ENCODE measurements at places on chromosomes 2 and 18.

GRCh38 chr2:212124598-212124997, 414.0 kb downstream of the ERBB4 start:
- DNase-seq, result no peak

DNA sequence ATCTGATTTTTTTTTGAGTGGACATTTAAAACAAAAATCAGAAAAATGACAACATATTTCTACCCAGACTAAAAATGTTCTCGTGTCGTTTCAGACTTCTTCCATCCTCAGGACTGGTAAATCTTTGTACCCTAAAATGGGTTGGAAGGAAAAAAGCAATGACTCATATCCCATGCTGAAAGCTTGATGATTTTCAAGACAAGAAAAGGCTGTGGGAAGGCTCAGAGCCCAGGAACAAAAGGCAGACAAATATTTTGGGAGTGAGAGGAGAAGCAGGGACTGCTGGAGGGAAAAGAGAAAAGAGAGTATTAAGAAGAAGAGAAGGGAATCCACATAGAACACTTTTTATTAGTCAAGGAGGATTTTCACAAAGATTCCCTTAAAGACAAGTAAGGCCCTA, 77.1 kb upstream of the CTAGE1 start:
- DNase-seq, result no peak

DNA sequence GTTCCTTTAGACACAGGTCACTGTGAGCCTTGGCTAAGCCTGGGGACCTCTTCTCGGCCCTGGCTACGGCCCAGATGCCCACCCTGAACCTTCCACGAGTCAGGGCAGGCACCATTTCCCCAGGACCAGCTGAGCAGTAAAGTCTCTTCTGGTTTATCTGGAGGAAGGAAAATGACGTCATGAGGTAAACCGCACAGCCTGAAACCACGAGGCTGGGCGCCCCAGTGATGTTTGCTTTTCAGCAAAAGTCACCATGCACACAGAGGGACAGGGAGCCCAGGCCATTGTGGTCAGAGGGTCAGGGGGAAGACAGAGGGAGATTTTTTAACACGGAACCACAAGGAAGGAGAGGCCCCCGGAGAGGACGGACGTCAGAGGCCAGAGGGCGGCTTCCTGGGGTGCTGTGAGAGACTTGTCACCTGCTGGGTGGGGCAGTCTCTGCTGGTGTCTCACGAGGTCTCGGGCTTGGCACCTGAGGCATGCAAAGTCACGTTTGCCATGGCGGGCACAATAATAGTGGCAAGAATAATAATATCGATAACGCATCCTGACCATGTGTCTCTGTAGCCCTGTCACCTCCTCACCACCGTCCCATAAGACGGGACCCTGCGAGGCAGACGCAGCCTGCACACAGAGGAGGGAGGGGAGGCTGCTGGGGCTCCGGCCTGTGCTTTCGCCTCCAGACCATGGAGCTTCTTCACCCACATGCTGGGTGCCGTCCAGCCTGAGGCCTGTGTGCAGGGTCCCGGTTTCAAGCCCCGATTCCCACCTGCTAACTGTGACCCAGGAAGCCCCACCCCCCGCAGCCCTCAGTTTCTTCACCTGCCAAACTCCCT, 33.2 kb upstream of the FOSL2 start:
- peak; percentile 70 for DNase-seq

- DNase-seq, result no peak
Measured at GRCh38 chr2:177281400-177282180, 17.1 kb upstream of the NFE2L2 start.

- DNase-seq, result no peak
Measured at GRCh38 chr2:168392024-168392423, 64.0 kb upstream of the CERS6 start.

DNA sequence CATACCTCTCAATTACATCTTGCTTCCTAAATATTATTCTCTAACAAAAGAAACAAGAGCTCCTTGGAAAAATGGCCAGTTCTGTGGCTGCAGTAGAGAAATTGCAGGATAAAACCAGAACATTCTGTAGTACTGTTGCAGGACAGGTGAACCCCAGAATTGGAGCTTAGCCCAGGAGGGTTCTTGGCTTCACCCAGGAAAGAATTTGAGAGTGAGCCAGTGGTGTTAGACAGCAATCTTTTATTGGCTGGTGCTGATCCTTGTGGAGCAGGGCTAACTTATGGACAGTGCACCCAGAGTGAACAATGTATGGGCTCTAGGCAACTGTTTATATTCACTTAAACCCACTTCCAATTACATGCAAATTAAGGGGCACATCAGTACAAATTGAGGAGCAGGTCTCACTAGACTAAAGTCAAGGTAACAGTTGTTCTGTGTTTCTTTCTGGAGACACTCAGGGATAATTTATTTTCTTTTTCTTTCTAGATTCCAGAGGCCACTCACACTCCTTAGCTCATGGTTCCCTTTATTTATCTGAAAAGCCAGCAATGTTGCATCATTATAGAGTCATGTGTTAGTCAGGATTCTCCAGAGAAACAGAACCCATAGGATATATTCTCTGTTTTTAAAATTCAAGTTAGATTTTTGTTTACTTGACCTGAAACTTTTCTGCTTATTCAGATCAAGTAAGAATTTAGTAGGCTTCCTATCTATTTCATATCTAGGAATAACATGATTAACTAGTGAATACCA, 348.1 kb downstream of the CCDC85A start:
- no peak for DNase-seq

- DNase-seq, result no peak
Measured at GRCh38 chr2:48278590-48278989, 251.4 kb upstream of the STON1 start.

GRCh38 chr2:191262436-191262835, 17.2 kb downstream of the MYO1B start:
- no peak for DNase-seq

- no peak for DNase-seq
Measured at GRCh38 chr18:25099895-25100294, 252.1 kb downstream of the ZNF521 start.

DNA sequence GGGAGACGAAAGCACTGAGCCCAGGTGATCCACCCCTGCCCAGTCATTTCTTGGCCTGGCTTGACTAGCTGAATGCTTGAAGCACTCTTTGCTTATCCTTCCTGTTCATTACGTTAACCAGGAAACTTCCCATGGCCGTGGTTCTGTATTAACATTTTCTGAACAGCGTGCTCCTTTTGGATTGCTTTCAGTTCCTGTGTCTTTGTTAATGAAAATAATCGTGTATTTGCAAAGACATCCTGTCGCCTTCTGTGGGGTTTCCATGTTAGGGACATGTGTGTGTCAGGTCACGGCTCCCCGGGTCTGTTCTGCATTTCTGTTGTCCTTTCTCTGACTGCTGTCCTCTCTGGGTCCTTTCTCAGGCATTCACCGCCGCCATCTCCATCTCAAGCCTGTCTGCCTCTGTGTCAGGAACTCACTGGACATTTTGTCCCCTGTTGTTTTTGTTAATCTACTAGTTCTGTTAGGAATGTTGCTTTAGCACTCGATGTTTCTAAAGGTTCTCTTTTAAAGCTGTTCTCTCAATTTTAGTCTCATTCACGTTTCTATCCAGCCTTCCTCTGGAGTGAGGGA, 434.1 kb upstream of the HS6ST1 start:
- no peak for DNase-seq

DNA sequence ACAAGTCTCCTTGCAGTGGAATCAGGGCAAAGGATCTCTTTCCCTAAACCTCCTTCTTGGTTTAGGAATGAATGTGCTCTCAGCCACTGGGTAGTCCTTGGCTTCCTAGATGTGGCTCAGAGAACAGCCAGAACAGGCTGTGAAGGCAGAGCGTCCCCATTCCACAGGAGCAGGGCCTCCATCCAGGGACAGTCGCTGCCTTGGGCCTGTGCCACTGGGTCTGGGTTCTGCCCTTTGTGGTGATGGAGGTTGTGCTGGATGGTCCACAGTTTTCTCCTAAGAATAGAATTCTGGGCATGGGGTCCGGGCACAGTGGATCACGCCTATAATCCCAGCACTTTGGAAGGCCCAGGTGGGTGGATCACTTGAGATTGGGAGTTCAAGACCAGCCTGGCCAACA, 516.5 kb upstream of the RAB6C start:
- DNase-seq, result no peak

DNA sequence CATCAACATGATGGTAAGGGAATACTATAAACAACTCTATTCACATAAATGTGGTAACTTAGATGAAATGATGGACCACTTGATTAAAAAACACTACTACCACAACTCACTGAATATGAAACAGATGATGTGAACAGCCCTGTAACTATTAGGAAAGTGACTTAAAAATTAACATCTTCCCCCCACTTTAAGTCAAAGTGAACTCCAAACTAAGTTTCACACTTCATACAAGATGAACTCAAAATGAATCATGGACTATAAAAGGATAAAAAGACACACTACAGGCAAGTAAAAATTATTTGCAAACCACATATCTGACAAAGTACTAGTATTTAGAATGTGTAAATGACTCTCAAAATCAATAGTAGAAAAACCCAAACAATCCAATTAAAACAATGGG, 71.6 kb downstream of the ZAP70 start:
- DNase-seq, result no peak

DNA sequence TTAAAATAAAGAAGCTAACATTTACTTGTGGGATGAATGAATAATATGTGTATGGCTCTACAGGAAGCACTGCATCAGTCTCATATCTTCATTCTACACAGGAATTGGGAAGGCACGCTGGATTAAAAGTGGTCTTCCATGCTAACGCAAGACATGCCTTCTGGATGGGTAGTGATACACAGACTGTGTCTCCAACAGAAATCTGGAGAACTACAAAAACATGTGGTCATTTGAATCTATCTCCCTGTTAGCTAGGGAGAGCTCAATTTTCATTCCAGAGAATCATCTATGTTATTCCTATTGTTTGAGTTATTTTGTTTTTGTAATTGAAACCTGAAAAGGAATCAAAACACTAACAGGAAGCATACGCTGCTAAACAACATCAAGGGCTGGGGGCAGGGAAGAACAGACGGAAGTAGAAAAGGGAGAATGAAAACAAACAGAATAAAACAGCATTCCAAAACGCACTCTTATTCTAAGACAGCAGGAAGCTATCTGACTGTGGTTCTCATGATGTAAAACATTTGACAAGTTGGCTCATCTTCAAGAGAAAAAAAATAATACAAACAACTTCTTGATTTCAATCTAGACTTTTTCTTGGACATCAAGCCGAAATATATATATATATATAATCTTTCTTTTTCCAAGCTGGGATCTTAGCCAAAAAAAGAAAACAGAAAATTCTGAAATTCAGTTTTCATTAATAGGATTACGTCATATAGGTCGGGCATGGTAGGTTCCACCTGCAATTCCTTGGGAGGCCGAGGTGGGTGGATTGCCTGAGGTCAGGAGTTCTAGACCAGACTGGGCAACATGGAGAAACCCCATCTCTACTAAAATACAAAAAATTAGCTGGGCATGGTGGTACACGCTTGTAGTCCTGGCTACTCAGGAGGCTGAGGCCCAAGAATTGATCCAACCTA, 31.5 kb upstream of the ASNSD1 start:
- no peak for DNase-seq

DNA sequence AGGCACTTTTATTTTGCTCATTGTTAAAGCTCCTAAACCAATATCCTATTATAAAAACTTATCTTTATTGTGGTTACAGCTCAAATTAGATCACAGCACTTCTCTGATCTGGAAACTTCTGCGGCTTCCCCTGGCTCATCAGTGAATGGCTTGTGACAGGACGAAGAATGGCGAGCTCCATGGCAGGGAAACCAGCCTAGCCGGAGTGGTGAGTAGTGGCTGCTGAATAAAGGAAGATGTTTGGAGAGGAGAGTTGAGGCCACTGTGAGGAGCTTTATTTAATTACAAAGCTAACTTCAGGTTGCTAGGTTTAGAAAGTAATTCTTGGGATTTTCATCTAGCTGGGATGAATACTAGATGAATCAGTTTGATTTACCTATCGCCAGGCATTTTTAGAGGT, 213.5 kb downstream of the CYRIA start:
- DNase-seq, result no peak

GRCh38 chr18:11544060-11544633, 65.2 kb upstream of the SLC35G4 start:
- DNase-seq, result no peak

DNA sequence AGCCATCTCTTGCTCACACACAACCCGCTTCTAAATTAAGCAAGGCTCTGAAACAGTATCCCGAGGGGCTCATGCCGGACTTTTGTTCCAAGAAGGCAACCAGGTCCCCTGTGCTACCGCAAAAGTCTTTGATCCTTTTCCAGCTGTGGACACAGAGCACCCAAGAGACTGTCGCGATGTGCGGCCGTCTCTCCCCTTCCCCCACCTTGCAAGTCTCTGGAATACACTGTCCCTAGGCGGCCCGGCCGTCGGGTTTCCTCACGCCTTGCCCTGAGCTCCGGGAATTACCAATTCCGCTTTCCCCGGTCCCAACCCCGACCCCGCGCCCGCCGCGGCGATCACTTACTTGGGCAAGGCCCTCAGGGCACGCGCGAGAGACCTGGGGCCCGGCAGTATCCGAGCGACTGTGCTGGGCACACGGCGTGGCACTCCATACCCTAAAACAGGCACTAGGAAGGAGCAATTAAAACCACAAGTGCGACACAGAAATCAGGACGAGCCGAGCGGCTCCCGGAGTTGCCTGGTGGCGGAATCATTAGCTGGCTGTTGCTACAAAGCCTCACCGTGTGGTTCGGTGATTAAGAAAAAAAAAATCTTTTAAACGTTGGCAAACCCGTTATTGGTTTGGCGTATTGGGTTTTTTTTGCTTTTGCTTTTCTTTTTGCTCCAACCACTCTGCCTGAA, 2.2 kb upstream of the DLX1 start:
- DNase-seq, result no peak

GRCh38 chr2:69196327-69197117, 183.5 kb downstream of the ANTXR1 start:
- DNase-seq, result no peak

DNA sequence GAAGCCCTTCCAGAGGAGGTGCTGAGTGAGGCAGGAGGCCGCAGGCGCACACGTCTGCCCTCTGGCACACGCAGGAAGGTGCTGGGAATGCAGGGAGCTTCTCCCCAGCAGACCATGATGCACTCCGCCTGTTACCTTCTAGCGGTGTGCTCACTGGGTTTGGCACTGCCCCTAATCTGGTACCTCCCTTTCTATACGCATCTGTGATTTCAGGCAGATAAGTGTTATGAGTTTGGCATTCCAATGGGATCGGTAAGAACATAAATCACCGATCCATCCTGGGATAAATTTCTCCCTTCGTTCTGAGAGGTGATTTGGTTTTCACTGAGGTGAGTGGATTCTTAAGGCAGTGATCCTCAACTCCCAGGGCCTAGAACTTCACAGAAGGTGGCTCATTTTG, 34.6 kb downstream of the ODC1 start:
- DNase-seq, result no peak

GRCh38 chr2:151766437-151767153, 32.3 kb upstream of the NEB start:
- no peak for DNase-seq

- no peak for DNase-seq
Measured at GRCh38 chr2:233456111-233456510, 101.8 kb downstream of the DGKD start.

DNA sequence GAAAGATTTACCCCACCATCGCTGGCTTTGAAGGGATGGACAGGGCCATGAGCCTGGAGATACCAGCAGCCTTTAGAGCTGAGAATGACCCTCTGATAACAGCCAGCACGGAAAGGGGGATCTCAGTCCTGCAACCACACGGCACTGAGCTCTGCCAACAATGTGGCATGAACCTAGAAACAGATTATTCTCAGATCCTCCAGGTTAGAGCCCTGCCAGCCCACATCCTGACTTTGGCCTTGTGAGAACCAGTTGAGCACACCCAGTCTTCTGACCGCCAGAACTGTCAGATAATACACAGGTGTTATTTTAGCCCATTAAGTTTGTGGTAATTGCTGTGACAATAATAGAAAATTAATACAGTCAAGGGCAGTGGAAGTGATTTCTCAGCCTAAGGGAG, 9.4 kb upstream of the GNLY start:
- DNase-seq, result no peak
